GM12891 (cell line): ENCODE measurements at places on chromosomes 13 and 19.

- no peak for DNase-seq
These were observed 145.8 kb downstream of the KCNRG start for GRCh38 chr13:50161052-50161451.

DNA sequence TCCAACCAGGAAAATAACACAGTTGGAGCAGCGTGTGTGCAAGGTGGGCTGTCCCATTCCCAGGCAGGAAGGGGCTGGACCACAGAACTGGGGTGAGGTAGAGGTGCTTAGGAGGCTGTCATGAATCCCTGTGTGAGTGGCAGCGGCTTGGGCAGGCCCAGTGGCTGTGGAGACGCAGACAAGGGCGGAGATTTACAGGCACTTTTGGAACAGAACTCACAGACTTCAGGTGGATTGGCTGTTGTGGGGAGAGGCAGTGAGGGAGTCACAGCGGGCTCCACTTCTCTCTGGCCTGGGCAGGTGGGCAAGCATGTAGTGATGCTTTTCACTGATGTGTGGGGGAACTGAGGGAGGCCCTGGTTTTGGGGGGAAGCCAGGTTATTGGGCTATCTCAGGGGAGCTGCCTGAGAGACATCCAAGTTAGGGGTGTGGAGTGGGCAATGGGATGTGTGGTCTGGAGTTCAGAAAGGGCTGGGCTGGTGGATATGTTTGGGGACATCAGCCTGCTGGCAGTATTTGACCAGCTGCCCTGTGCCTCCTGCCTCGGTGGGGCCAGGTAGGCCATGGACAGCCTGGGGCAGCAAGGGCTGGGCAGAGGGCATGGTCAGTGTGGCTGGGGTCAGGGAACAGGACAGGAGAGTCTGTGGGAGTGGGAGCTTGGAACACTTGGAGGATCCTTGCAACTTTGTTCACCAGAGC is 27.0 kb upstream of the ZNF492 start:
- no peak for DNase-seq

DNA sequence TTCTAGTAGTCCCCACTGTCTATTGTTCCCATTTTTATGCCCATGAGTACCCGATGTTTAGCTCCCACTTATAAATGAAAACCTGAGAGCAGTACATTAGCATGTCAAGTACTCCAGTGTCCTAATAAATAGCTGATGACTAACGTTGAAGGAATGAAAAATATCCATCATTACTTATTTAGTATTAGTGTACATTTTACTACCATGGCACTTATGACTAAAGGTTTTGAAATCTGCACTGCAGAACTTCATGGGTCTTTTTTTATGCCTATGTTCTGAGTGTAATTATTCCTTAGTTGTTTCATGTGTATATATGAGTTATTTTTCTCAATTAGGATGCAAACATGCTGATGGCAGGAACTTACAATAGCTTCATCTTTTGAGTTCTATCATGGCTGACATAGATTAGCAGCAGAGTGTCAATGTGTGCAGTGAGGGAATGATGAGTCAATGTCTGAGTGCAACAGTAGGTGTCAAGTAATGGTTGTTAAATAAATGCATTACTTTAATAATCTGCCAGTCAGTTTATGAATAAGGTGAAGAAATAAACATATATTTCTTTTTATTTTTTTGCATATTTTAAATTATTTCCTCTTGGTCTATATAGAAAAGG is 188.4 kb downstream of the ITGBL1 start:
- no peak for DNase-seq

- DNase-seq = no peak
These were observed 571 bp downstream of the SAFB2 start for GRCh38 chr19:5621945-5622464.

- no peak for DNase-seq
These were observed 14.1 kb downstream of the IZUMO4 start for GRCh38 chr19:2110822-2111221.

DNA sequence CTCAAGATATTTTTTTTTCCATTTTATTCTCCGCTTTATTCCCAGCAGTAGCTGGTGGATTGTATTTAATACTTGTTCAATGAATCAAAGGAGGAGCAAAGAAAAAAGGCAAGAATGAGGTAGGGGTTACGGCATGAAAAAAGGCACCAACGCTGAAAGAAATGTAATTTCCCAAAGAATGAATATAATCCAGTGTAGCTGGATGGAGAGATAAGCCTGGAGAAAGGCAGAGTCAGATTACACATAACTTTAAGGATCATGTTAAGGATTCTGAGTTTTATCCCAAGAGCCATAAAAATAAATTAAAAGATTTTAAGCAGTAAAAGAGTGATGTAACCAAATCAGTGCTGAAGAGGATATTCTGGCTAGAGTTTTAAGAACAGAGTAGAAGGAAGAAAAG is 67.7 kb downstream of the RBM26 start:
- DNase-seq = no peak

DNA sequence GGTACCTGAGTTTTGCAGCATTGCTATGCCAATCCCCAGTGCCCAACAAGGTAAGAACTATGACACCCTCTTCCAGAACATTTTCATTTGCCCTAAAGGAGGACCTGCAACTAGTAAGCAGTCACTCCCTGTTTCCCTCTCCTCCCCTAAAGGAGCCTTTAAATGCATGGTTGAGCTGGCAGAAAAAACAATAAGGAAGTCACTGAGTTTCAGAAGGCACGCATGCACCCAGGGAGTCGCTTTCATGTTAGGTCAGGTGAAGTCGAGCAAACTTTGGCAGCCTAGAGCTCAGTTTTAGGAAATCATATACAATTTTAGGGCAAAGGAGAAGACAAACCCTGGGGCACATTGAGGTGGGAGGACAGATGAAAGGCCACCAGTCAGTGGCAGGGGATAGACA is 11.8 kb downstream of the NLRP11 start:
- DNase-seq = no peak

DNA sequence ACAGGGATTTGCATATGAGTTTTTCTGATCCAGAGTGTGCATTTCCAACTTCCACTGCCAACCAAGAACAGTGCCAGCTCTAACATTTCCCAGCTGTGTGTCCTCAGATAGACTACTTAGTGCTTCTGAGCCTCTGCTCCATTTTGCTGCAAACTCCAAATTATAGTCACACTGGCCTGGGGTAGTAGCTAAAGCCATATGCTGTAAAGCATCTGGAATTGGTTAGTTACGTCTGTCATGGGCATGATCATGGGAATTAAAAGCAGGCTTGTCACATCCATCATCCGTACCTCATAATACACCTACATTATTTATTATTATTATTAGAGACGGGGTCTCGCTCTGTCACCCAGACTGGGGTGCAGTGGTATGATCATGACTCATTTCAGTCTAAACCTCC is 7.1 kb downstream of the ELAVL3 start:
- no peak for DNase-seq

DNA sequence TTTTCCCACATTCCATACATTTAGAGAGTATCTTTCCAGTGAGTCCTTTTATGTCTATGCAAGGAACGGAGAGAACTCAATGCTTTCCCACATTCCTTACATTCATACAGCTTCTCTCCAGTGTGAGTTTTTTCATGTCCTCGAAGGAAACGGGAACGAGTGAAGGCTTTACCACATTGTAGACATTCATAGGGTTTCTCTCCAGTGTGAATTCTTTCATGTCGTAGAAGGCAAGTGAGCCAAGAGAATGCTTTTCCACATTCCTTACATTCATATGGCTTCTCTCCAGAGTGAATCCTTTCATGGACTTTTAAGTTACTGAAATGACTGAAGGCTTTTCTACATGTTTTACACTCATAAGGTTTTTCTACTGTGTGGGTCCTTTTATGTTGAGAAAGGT is 17.1 kb downstream of the ZNF823 start:
- DNase-seq = no peak

- no peak for DNase-seq
These were observed 9.5 kb upstream of the ERVV-1 start for GRCh38 chr19:53004242-53004641.

- peak; percentile 30 for DNase-seq
These were observed 124.2 kb downstream of the TBC1D4 start for GRCh38 chr13:75357576-75358289.

GRCh38 chr13:46498650-46499049 is 54.3 kb upstream of the LRCH1 start:
- DNase-seq = no peak

DNA sequence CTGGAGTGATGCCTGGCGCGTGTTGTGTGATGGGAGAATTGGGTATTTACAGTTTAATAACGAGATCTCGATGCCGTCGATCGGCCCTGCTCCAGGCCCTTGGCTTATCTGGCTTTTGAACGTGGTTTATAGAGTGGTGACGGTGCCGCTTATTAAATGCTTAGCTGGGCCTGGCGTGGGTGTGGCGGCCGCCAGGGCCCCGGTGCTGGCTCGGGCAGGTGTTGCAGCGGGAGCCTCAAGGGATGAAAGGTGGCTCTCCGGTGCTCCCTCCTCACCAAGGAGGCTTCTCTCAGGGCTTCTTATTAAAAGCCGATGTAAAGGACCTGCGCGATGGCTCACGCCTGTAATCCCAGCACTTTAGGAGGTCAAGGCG is 173.8 kb downstream of the KDM4B start:
- no peak for DNase-seq

DNA sequence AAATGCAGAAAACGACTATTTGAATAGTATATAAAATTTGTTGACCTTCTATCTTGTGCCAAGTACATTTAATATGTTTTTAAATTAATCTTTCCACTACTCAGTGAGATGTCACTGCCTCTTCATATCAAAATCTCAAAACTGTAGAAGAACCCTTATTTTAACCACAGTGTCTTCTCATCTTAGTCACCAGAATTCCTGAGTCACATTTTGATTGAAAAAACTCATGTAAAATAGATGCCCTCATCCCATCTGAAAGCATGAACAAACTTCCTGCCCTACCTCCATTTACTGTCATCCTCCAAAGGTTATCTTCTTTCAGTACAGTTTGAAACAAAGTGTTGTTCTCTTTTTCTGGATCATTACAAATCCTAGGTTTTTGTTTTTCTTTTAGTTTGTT is 1215.4 kb downstream of the PCDH9 start:
- no peak for DNase-seq
